ENCODE measurements at places on chromosomes 3 and 15. TPM values are rescaled to one million over a fixed set of nuclear protein-coding genes. Genes with fewer than 3 reads are reported as not detected.

DOCK3 gene
- polyA plus RNA-seq, result 1.1 TPM

GRCh38 chr3:32387512-32387911 is 4.1 kb upstream of the CMTM7 start:
- DNase-seq, result no peak

GRCh38 chr3:15647611-15648167 is 46.1 kb downstream of the BTD start:
- DNase-seq, result no peak

DNA sequence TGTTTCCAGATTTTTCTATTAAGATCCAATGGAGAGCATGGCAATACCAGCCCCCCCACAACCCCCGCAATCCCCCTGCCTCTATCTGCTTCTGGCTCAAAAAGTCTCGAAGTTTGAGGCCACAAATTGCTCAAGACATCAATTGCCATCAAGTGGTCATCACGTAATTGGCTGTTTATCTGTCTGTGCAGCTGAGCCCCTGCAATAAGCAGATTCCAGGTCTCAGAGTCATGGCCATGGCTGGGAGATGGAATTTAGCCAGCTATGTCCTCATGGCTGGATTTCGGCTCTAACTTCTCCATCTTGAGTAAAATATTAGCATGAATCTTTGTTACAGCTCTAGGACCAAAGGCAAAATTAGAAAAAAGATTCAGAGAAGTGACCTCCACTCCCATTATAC is 22.7 kb downstream of the SSUH2 start:
- no peak for DNase-seq

DNA sequence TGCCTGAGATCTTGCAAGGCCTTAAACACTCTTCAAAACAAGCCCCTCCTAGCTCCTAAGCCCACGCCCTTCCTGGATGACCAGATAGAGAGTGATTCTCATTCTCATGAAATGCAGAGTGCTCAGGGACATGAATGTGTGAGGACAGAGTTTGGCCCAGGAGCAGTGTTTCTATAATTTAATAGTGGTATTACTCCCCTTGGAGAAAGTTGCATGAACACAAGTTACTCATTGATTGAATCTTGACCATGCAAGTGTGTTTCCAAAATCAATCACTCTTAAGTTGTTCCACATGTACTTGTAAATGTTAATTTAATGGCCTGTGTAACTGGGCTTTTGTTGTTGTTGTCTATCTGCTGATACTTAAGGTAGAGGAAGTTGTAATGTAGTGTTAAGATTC is 181.6 kb downstream of the ADAMTSL3 start:
- no peak for DNase-seq

DNA sequence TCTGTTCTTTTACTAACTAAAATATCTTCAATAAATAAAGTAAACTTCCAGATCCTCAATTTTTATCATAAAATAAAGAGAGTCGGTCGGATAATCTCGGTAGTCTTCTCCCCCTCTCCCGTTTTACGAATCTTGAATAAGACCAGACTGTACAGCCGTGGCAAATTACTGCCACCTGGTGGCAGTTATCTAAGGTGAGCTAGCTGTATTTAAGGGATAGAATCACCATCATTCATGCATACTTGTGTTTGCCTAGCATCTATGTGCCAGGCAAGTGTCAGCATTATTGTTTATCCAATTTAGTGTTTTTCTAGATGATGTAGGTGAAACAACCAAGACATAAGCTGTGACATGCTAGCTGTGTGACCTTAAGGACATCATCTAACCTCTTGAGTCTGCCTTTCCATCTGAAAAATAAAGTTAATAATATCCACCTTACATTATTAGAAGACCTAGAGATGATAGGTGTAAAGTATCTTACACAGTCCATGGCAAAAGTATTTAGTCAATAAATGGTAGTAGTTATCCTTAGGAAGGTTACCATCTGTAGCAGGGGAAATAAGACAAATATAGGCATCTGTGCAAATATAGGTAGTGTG is 21.3 kb downstream of the DUT start:
- DNase-seq, result no peak

- DNase-seq, result no peak
Observed at GRCh38 chr3:113468539-113468938, 27.2 kb upstream of the CFAP44 start.

GRCh38 chr15:64006642-64007041 is 39.6 kb downstream of the DAPK2 start:
- no peak for DNase-seq

- no peak for DNase-seq
Observed at GRCh38 chr15:96495386-96495785, 164.9 kb downstream of the NR2F2 start.

- DNase-seq, result no peak
Observed at GRCh38 chr15:33108518-33108917, 86.0 kb downstream of the FMN1 start.

Measured in right renal pelvis (tissue), 4 donors.